Activated naive CD4-positive, alpha-beta T cell treated with anti-CD3 and anti-CD28 coated beads for 36 hours (primary cell): ENCODE measurements at places on chromosomes 1 and 21.

DNA sequence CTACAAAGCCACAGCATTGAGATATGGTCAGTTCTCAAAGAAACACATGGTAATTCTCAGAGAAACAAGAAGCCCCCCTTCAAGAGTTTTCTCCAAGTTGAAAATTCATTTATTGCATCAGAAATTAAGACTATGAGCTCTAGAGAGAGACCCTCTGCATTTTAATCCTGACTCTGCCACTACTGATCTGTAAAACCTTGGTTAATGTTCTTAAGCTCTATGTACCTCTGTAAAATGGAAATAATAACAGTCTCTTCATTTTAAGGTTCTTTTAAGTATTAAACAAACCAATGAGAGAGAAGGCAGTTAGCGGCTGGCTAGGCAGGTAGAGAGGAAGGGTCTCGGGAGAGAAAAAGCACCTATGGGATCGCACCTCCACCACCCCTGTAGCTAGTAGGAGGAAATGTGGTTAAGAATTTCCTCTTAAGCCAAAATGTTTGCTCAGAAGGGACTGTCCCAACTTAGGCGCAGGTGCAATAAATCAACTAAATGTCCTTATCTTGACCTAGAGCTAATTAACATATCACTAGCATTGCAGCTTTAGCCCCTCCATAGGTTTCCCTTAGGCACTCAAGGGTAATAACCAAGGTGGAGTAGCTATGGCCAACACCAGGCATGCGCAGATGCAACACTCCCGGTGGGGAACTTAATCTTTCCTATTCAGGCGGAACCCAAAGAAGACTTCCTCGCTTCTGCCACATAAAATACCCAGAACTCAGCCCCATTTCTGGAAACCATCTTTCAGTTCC lies 1685.4 kb downstream of the MRPL39 start:
- peak; percentile 18 for DNase-seq

GRCh38 chr1:71788113-71788512 lies 494.2 kb downstream of the NEGR1 start:
- DNase-seq = no peak

DNA sequence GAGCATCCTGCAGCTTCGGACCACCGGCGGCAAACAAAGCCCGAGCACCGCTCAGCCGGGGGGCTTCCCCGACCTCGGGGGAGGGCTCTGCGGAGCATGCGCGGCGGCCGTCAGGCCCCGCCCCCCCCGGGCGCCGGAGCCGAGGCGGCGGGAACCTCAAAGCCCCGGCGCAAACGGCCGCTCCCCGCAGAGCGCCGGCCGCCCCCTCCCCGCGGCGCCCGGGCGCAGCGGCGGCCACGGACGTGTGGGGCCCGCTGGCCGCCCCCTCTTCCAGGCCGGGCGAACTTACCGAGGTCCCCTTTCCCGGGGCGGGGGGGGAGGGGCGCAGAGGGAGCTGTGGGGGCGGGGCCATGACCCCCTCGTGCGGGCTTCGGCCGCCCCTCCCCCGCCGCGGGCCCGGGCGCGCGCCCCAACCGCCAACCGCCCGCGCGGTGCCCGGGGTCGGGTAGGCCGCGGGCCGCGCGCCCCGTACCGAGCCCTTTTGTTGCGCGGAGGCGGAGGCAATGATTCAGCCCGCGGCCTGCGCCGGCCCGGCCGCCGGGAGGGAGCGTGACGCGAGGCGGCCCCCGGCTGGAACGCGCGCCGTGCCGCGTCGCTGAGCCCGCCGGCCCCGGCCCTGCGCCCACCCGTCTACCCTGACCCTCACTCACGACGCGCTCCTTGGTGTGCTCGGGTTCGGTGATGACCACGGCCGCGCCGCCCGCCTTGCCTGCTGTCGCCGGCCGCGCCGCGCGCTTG lies 1.7 kb downstream of the RCC2 start:
- peak; percentile 50 for DNase-seq

DNA sequence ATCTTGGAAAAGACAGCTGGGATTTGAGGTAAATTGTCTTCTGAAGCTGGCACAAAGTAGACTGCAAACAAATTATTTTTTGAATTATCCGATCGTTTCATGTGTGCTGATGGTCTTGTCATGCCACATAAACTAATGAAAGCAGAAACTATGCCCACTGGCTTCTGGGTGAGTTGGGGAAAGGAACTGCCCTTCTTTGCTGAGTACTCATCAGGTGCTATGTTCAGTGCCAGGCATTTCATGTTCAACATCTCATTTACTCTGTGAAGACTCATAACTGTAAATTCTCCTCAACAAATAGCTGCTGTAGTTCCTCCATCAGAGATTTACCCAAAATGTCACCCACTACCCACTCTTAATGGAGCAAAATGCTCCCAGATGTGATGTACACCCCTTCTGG lies 1.2 kb downstream of the TRIT1 start:
- no peak for DNase-seq

DNA sequence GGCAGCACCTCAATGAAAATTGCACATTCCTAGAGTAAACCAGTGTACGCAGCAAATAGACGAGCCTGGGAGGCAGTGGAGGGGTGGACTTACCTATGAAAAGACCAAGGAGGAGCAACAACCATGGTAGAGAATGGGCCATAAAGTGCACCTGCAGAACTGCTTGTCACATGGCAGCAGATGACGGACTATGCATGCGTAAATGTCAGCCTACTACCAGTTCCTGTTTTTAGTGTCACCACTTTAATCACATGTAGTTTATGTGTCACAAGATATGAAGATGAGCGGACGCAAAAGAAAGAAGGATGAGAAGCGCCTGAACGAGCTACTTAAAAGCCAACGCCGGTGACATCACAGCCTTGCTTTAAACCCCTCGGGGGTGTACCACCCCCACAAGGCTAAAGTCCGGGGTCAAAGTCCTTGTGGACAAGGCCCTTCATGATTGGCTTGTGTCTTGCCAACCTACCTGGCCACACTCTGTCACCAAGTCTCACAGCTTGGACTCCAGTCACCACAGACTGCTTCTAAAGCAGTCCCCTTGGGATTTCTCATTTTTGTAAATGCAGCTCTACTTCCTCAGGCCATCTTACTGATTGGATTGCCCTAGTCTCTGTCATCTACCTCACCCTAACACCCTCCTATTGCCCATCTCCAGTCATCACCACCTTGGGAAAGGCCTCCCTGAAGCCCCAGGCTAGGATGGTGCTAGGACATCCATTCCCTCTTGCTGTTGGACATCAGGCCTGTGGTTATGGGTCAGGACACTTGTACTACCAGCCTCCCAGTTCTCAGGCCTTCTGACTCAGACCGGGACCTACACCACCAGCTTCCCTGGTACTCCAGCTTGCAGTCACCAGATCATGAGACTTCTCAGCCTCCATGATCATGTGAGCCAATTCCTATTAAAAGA lies 6.0 kb upstream of the LY9 start:
- DNase-seq = no peak

DNA sequence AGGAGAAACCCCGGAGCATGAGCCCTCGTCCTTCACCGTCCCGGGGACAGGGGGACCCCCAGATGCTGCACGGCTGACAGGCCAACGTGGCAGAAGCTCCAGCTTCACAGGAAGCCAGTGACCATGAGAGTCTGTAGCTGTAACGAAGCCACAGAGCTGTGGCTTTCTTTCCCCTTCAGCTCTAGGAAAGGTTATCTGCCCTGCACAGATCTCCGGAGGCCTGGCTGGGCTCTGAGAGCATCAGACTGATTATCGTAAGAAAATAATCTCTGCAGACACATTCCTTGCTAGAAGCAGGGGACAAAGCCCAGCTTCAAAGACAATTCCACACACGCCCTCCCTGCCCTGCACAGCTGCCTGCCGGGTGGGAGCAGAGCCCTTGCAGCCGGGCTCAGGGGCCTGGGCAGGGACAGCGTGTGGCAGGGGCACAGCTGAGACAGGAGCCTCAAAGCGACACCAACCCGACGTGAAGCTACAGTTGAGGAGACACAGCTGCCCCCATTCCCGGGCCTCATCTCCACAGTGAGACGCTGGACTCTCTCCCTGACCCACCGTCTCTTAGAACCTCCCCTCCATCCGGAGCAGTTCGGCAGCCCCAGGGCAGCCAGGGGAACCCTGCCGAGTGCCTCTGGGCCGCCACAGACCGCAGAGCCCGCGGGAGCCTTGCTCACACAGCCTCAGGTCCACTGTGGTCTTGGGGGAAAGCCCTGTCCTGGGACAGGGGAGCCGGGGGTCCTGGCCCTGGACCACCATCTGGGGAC lies 30.6 kb downstream of the POFUT2 start:
- no peak for DNase-seq

DNA sequence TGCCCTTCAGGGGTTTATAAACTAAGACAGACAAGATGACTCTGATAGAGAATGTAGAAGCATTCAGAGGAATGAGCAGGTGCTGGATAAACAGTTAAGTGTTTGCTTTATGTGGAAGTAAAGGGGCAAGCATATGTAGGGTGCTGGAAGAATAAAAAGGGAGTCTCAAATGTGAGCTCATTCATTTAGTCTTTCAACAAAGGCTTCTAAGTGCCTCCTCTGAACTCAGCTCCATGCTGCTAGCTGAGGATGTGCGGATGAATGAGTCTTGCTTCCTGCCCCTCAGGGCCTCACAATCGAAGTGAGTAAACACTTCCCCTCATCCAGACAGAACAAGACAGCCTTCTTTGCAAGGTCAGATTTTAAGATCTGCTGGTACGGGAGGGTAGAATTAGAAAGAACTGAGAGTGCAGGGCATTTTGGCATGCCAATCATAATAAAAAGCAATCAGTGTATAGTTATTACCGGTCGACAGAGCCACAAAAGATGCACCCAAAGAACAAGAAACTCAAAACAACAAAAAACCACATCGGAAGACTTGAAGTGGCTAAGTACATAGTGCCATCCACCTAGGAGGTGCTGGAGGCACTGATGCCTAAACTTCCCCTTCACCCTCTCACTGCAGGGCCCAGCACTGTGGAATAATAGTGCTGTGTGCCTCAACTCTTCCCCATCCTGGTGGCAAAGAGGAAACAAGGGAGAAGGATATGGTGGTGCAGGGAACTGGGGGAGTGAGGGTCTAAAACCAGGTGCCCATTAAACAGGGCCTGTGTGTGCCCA lies 69.8 kb downstream of the TNR start:
- DNase-seq = no peak

DNA sequence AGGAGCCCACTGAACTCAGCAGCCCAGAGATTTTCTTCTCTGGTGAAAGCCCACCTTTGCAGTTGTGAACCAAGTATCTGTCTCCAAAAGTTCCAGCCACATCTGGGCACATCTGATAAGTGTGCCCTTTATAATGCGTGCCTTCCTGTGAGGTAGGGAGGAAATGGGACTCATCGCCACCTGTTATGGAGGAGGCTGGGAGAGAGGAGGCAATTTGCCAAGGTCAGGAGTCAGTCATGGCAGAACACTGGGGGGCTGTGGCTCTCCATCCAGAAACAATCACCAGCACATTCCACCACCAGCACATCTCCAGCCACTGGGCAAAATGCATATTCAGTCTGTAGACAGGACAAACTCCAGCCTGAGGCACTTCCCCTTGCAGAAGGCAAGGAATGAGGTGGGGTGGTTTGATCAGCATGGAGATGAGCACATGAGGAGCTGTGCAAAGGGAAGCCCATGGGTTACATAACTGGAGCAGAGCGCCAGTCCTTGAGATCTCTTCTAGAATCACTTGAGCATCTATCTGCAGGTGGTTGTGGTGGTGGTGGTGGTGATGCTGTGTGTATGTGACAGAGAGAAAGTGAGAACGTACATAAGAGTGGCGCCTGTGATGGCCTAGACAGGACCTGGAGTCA lies 15.0 kb upstream of the LEMD1 start:
- no peak for DNase-seq

DNA sequence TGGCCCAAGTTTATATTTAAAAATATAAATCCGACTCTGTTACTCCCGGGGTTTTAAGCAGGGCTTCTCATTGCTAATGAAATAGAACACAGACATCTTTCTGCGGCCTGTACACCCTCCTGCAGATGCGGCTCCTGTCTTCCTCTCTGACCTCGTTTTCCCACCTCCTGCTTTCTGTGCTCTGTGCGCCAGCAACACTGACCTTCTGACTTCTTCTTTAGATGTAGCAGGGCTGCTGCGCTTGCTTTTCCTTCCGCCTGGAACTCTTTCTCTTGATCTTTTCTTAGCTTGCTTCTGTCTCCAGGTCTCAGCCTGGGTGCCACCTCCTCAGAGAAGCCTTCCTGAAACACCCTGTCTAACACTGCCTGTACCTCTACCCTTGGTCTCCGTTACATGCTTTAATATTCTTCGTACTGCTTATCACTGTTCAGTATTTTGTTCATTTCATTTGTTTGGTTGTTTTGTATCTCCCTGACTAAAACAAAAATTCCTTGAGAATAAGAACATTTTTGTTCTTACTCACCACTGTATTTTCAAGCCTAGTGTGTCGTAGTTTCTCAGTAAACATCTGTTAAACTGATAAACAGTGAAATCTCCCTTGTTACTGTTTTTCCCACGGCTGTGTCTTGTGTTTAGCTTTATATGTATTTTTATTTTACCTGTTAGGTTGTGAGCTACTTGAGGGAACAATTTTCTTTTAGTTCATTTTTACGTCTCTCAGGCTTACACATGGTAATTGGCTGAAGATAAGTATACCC lies 79.0 kb downstream of the ST3GAL3 start:
- no peak for DNase-seq

- no peak for DNase-seq
Observed at GRCh38 chr21:44658913-44659595, 1.3 kb downstream of the KRTAP12-3 start.

DNA sequence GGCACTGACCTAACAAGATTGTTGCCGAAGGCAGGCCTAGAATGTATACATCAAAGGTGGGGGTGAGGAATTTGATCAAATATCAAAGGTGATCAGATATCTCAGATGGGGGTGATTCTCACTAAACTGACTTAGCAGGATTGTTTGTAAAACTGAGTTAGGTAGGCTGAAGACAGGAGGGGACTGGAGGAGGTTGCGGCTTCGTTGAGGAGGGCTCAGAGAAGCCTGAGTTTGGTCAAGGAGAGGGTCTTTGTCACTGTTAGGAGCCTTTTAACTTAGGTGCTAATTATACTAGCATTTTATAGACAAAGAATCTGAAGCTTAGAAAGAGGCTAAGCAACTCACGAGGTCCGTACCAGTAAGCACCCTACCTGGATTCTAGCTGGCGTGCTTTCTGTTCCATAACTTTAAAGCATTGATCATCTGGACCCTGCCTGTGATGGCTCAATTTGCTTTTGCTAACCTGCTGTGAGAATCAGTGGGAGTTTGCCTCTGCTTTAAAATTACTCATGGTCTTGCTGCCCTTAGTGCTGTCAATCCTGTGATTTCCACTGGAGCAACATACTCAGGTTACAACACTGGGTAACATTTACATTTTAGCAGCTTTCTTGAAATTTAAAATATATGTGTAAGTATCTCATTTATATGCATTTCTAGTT lies 49.8 kb downstream of the ITSN1 start:
- no peak for DNase-seq

DNA sequence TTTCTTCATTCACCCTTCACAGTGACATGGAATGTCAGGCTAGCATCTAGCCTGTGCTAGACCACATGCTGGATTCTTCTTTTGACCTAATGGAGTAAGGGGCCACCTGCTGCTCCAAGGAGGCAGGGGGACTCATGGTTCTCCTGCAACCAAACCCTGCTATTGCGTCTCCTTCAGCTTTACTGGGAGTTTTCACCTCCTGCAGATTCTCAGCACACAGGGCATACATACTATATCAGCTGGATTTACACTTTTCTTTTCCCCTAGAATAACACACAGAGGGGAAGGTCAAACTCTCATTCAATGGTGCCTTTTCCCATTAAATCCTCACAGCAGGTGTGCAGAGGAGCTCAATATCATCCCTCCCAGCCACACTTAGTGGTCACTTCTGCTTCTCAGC lies 16.6 kb upstream of the AK5 start:
- no peak for DNase-seq

- DNase-seq = no peak
Observed at GRCh38 chr1:188194916-188195315, 1366.2 kb downstream of the PLA2G4A start.
